Omental fat pad (tissue), 4 donors: ENCODE measurements at places on chromosomes 7 and 10.

GRCh38 chr10:129424978-129425377, 42.1 kb upstream of the MGMT start:
- DNase-seq = no peak

DNA sequence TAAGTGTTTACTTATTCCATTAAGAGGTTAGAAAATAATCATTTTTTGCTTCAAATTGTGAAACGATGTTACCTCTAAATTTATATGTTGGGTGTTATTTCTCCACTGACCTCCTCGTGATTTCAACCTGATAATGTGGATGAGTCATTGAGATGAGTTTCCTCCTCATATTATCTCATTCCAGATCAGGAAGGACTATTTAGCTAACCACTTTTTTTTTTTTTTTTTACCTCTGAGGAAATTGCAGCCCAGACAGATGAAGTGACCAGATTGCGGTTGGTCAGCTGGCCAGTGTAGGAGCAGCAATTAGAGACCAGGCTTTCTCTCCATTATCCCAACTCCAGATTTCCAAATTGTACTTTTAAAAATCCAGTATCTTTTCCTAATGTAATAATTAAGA, 248.7 kb downstream of the FZD1 start:
- DNase-seq = no peak

- no peak for DNase-seq
Measured at GRCh38 chr7:94374231-94374630, 20.5 kb upstream of the COL1A2 start.

- no peak for DNase-seq
Measured at GRCh38 chr10:61795551-61795950, 105.9 kb upstream of the ARID5B start.

- no peak for DNase-seq
Measured at GRCh38 chr7:30503274-30504212, 1.1 kb downstream of the GGCT start.
